Activated CD8-positive, alpha-beta T cell treated with anti-CD3 and anti-CD28 coated beads, Interleukin-2, amount 10 ng/mL, durations not matched to agents 7 days and 5 days (primary cell): ENCODE measurements at places on chromosomes 11 and 22. TPM values are rescaled to one million over a fixed set of nuclear protein-coding genes. Genes with fewer than 3 reads are reported as not detected.

DNA sequence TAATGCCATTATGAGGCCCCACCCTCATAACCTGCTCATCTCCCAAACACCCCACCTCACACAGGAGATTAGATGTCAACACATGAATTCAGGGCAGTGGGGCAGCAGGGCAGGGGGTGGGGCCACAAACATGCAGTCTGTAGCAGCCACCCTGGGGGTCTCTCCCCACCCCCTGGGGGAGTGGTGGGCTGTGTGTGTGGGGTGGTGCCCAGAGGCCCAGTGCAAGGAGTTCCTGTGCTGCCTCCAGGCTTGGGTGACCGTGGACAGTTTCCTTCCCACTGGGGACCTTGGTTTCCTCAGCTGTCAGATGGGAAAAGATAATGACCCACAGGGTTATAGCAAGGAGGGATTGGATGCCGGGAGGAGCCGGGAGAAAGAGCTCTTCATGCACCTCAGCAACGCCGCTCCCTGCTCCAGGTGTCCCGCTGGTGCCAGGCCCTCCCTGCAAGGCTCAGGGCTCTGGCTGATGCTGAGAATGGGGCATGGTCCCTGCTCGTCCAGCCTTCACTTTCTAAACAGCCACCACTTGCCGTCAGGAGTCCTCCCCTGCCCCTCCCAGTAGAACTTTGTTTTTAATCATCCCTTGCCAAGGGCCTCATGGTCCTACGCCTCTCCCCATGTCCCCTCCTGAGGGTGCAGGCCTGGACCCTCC is 2.0 kb upstream of the MRGPRF start:
- no peak for DNase-seq

GRCh38 chr22:34798605-34799004 is 267.4 kb upstream of the ISX start:
- DNase-seq, result no peak

MMP7 gene
- total RNA-seq, result not detected

GRCh38 chr11:60084631-60085273 is 3.7 kb upstream of the MS4A2 start:
- no peak for DNase-seq

GLB1L3 gene
- 3.8 TPM for total RNA-seq

DNA sequence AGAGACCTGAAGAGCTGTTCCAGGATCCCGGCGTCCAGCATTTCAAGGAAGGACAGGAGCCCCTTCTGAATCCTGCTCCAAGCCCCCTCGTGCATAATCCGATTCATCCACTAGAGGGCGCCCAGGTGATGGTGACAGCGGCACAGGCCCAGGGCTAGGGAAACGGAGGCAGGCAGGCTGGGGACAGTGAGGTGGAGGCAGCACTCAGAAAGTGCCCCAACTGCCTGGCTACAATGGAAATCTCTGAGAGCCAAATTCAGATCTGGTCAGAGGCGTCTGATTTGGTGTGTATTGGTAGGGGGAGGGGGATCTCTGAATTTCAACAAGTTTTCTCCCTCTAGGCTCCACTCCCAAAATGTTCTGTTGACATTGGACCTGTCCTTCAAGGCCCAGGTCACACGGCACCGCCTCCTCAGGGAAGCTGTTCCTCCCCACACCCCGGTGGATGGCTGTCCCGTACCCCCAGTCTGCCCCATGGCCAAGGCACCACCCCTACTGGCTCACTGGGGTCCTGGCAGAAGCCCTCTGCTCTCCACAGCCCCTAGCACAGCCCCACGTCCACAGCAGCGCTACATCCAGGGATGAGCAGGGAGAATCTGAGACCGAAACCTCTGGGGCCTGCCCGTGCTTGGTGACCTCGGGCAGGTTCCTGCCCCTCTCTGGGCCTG is 142.9 kb downstream of the CRYBB2 start:
- DNase-seq, result peak; percentile 81

GRCh38 chr11:32913445-32913844 is 20.8 kb downstream of the QSER1 start:
- no peak for DNase-seq

TPH1 gene
- 0.55 TPM for total RNA-seq

DCHS1 gene
- total RNA-seq, result 0.23 TPM

C22orf42 gene
- total RNA-seq, result not detected

CREB3L1 gene
- not detected for total RNA-seq

MYO7A gene
- total RNA-seq, result not detected

DNA sequence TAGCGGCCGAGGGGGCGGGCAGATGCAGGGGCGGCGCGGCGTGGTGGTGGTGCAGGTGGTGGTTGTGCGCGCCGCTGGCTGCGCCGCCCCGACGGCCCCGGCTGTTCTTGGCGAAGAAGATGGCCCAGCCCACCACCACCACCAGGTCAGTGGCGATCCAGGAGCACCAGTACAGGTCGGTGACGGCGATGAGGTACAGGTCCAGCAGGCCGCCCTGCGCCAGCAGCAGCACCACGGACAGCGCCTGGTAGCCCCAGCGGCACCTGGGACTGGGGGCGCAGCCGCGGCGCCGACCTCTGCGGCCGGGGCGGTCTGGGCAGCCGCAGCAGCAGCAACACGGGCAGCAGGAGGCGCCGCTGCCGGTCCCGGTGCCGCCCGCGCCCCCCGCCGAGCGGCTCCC is 879 bp downstream of the TMEM121B start:
- DNase-seq, result peak; percentile 72

GRCh38 chr11:67303132-67303834 is at the start of gene SSH3:
TSS of gene SSH3 (plus strand) at chr11:67303530. CDS start at chr11:67303626, 96 bp downstream.
- DNase-seq, result peak; percentile 55

LRP4 gene
- not detected for total RNA-seq

- no peak for DNase-seq
These were observed 274.9 kb upstream of the MPPED2 start for GRCh38 chr11:30861064-30861463.

DNA sequence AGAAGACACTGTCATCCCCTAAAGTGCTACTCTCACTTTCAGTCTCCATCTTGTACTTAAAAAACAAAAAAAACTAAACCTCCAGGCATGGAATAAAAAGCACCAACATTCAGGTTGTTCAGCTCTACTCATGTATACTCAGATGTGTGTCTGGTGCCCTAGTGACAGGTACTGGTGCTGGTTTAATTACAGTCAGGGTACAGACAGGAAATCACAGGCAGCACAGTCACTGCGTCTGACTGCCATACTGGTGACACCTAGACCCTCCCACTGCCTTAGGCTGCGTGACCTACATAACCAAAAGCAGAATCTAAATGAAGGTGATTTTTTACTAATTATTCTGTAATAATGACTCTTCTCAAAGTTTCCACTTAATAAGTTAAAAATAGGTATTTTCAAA is at the start of gene ARHGAP32:
Gene ARHGAP32, minus strand, starts transcription at position 176 of the 400 bp plus-strand sequence. Its CDS starts 127 bp downstream, at position 49.
- DNase-seq, result no peak

- no peak for DNase-seq
These were observed 7.6 kb downstream of the POU2AF2 start for GRCh38 chr11:111253131-111253530.

DNA sequence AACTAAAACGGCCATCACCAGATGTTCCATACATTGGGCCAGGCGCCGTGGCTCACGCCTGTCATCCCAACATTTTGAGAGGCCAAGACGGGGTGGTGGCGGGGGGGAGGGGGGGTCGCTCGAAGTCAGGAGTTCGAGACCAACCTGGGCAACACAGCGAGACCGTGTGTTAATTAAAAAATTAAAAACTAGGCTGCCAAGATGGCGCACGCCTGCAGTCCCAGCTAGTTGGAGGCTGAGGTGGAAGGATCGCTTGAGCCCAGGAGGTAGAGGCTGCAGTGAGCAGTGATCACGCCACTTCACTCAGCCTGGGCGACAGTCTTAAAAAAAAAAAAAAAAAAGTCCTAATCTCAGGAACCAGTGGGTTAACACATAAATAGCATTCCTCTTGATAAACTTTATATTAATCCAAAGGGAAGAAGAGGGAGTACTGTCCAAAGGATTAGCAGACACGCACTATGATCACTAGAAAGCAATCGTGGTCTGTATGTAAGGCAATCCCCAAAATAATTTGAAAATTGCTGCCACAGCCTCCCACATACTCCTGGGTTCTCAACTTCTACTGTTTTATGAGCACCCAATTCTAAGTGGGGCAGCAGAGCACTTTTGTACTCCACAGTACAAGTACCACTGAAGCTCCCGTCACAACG is 604 bp downstream of the PUS3 start:
- DNase-seq, result no peak

GRCh38 chr11:119512369-119512768 is 89.4 kb upstream of the THY1 start:
- no peak for DNase-seq

- DNase-seq, result no peak
These were observed 102.2 kb downstream of the MICAL3 start for GRCh38 chr22:17921871-17922821.

DNA sequence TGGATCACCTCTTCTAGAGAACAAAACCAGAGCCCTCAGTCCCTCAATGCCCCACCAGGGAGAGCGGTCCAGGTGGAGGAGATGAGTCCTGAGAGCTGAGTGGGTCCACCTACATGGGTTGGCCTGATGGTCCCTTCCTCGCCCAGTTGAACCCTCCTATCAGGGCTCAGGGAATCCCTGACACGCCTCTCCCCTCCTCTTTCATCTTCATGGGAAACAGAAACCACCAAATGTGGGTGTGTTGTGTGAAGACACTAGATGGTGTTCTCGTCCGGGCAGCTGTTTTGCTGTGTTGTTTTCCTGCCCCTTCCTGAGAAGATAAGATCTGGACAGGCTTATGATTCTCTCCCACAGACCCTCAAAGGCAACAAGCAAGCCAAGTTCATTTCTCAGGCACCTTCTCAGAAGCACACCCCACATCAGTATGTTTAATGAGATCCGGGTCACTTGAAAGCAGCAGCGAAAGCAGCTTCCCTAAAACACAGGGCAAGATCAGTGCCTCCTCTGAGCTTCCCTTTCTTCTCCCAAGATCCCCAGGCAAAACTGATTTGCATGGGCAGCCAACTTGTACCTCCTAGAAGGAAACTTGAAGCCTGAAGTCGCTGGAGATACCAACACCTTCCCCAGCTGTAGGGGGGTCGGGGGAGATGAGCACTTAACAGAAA is 35.3 kb upstream of the POU2AF1 start:
- DNase-seq, result no peak

BIRC3 gene
- 14.5 TPM for total RNA-seq

CD151 gene
- total RNA-seq, result 29.7 TPM

DNA sequence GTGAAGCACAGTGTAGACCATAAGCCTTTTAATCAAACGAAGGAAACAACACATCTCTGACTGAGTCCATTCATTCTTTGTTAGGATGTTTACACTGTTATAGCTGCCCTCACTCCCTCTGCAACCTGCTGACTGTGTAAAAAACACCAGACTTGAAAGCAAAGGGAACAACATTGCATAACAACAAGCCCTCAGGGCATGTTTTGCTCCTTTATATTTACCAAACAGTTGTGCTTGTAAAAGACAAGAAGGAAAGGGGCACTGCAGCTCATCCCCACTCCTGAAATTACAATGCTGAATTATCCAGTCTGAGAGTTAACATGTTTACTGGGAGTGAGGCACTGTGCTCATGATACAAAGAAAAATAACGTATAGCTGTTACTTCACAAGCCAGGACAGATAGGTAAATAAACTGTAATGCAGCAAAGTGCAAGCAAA is 46.4 kb downstream of the RAB30 start:
- DNase-seq, result no peak

GRCh38 chr11:44452827-44453572 is 112.5 kb upstream of the CD82 start:
- DNase-seq, result no peak

GRCh38 chr11:110435780-110436717 is 6.3 kb downstream of the FDX1 start:
- no peak for DNase-seq

DNA sequence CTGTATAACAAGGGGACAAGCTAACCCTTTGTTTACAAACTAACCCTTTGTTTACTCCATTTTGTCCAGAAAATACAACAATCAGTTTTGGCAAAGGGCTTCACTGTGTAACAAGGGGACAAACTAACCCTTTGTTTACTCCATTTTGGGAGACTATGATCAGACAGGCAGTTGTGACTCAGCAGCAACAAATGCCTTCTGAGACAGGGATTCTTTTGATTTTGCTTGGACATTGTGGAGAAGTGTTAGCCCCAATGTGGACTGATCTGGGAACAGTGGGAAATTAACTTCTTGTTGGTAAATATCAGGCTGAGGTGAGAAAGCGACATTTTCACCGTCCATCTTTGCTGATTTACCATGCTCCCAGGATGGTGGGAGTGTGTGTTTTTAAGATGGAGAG is 983 bp downstream of the EHF start:
- DNase-seq, result no peak
